ENCODE measurements at places on chromosomes 13 and 19.

DNA sequence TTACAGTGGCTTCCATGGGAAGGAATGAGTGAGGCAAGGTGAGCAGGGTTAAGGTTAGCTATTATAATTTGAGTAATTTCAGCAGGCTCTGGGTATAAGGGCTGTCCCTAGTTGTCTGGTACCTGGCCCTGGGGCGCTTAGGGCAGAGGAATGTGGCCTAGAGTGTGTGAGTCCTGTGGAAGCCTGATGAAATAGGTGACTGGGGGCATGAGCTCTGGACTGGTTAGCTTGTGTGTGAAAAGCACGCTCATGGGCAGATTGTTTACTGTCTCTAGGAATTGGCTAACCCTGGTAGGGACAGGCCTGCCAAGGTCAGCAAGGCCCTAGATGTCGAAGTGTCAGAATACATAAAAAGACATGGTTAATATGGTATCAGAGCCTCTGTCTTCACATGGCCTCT, 42.5 kb downstream of the SPRYD7 start:
- DNase-seq: no peak

GRCh38 chr19:54873990-54874389, at the start of gene FCAR:
Gene FCAR, plus strand, starts transcription at chr19:54874235. Its CDS starts 55 bp downstream, at chr19:54874290.
- no peak for DNase-seq

GRCh38 chr13:79782541-79783205, 301.7 kb downstream of the NDFIP2 start:
- peak; percentile 81 for DNase-seq

GRCh38 chr13:89363144-89363543, 1692.0 kb downstream of the SLITRK5 start:
- peak; percentile 31 for DNase-seq

- no peak for DNase-seq
Observed at GRCh38 chr13:74064805-74065312, 69.3 kb downstream of the KLF12 start.

DNA sequence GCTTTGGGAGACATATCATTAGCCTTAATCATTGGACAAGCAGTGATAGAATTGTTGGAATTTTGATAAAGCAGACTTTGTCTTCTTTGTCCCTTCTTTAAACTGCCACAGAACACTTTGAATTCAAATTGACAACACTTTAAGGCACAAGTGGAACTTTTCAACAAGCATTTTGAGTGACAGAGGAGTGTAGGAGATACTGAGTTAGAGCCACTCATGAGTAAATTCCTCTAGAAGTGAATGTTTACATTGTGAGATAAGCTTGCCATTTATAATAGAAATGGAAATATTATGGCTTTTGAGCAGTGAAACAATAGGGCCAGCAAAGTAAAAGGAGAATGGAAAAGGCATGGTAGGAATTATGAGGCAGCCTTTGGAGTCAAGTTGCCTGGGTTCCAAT, 515.8 kb downstream of the SLITRK6 start:
- DNase-seq: no peak

DNA sequence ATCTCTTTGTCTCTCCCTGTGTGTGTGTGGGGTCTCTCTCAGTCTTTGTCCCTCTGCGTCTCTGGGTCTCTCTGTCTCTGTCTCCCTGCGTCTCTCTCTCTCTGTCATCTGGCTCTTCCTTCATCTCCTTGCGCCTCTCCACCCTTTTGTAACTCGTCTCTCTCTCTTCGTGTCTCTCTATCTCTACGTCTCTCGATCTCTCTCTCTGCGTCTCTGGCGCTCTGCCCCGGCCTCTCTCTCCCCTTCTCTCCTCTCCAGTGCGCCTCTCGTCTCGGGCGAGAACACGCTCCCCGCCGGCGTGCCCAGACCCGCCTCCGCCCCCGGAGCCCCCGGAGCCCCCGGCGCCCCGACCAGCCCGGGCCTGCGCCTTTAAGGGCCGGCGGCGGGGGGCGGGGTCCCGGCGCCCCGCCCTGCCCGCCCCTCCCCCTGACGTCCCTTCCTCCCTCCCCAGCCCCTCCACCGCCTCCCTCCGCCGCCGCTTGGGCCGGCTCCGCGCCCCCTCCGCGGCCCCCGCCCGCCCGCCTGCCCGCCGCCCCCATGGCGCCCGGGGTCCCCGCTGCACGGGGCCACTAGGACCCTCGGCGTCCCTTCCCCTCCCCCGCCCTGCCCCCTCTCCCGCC, at the start of gene MARK4:
MARK4 (plus strand) TSS at position 440 of the 620 bp plus-strand sequence. CDS start 318 bp downstream, outside the sequence.
- peak; percentile 69 for DNase-seq

Measured in Right ventricle myocardium superior (tissue), 1 donor.